Cardiac ventricle fibroblast (primary cell): ENCODE measurements at places on chromosomes 3 and 15. TPM values are rescaled to one million over a fixed set of nuclear protein-coding genes. Genes with fewer than 3 reads are reported as not detected.

The LMCD1 gene
- 57.5 and 64.9 TPM in 2 replicates for total RNA-seq

The CFAP20DC gene
- total RNA-seq, result 0.06 and 0.98 TPM in 2 replicates

The TOPBP1 gene
- total RNA-seq, result 10.9 and 15.8 TPM in 2 replicates

The ZSCAN29 gene
- total RNA-seq, result 12.4 and 18.7 TPM in 2 replicates

The ST3GAL6 gene
- total RNA-seq, result 11.0 and 12.0 TPM in 2 replicates

The TMEM158 gene
- 17.2 and 18.3 TPM in 2 replicates for total RNA-seq

The HACD2 gene
- 11.4 and 13.7 TPM in 2 replicates for total RNA-seq

The FAM43A gene
- total RNA-seq, result 34.6 and 35.0 TPM in 2 replicates

The FOXB1 gene
- total RNA-seq, result not detected in 2 replicates
